ENCODE measurements at places on chromosomes 13 and 19.

GRCh38 chr19:34310494-34310981, 54.5 kb upstream of the GPI start:
- no peak for DNase-seq

GRCh38 chr19:31261019-31261602, 88.1 kb downstream of the TSHZ3 start:
- DNase-seq, result no peak

- DNase-seq, result peak; percentile 79
Observed at GRCh38 chr19:36771261-36772231, 1.1 kb downstream of the ZNF850 start.

- no peak for DNase-seq
Observed at GRCh38 chr13:48194379-48194754, 38.6 kb upstream of the ITM2B start.

DNA sequence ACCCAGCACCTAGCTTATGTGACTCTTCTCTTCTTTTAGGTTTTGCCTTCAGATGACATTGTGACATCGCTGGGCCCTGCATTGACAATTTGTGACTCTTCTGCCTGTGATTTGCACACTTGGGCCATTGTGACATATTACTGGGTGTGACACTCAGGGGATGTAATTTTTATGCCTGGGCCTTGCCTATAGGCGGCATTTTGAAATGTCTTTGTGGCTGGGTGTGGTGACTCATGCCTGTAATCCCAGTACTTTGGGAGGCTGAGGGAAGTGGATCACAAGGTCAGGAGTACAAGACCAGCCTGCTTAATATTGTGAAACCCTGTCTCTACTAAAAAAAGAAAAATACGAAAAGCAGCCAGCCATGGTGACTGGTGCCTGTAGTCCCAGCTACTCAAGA, 28.4 kb upstream of the ZNF681 start:
- DNase-seq, result no peak

DNA sequence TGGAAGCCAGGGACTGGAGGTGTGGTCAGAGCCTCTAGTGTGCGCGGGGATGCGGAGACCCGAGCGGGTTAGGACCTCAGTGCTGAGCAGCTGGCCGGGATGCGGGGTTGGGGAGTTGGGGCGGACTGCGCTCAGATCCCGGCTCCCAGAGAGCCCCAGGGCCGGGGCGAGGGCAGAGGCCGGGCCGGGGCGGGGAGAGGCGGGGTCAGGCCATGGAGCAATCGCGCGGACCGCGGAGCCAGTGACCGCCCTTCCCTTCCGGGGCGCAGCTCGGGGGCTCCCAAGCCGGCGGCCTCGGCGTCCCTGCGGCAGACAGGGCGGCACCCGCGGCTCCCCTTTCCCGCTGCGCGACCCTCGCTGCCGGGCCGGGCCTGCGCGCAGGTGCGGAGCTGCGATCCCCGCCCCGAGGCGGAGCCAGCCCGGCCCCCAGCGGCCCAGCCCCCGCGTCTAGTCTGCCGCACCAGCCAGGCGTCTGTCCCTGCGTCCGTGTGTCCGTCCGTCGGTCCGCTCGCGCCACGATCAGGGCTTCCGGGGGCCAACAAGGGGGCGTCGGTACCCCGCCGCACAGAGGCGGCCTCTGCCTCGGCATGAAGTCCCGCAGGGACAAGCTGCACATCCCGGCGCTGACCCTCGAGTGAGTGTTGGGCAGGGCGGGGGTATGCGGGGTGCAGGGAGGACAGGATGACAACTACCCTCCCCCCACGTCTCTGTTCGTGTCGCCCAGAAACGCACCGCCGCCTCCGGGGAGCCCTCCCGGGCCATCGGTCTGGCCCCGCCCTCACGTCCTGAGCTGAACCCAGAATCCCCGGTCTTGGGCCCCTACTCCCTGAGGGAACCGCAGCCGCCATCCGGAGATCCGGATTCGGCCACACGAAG, 12.4 kb downstream of the MAST3 start:
- no peak for DNase-seq

DNA sequence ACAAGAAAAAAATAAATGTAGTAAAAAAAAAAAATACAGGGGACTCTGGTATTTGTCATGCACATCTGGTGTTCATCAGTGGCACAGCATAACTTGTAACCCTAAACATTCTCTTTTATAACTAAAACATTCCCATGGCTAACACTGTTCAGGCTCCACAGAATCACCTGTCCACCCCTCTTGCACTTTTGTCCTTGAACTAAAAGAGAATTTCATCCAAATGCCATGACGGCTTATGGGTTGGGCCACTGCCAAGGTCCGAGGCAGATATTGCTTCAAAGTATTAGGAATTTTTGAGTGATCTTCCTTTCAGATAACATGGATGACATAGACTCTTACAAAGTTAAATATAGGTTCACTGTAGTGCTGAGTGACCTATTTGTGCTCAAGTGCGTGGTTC, 25.7 kb upstream of the SERP2 start:
- DNase-seq, result peak; percentile 39

DNA sequence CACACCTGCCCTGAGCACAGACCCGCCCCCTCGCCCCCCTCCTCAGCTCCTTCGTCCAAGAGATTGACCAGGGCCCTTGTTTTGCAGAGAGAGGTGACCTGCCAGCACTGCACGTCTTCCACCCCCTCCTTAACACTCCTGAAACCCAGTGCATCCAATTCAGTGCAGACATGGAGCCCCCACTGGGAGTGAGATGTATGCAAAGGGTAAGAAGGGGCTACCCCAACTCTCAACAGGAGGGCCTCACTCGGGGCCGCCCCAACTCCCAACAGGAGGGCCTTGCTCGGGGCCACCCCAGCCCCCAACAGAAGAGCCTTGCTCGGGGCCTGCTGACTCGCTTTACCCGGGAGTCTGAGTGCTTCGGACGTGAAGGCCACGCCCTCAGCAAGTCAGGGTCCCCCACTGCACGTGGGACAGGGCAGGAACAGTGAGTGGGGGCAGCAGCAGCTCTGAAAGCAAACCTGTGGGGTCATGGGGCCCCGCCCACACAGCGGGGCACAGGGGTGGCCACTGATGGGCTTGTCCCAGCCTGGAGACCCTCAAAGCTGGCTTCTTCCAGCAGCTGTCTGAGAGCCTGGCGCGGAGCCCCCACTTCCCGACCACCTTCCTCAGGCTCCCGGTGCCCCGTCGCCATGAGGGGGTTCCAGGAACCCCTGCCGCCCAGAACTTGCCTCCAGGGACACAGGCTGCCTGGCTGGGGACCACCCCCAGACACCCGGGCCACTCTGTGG, 5.6 kb downstream of the CACTIN start:
- no peak for DNase-seq

GRCh38 chr13:43572656-43573360, 214.0 kb downstream of the ENOX1 start:
- peak; percentile 84 for DNase-seq

DNA sequence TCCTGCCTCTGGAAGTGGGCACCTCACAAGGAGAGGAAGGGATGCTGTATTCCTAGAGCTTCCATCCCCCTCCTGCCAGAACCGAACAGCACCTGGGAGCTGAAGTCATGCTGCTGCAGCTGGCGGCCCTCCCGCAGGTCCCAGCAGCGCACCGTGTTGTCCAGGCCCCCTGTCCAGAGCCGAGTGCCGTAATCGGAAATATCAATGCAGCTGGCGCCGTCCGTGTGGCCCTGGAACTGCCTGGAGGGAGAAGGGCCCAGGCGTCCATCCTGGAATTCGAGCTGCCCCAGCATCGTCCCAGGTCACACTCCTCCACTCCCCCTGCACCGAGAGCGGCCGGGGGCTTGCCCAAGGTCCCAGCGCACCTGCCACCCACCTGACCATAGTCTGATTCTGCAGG, 23.7 kb downstream of the TLE2 start:
- no peak for DNase-seq
